Dermis blood vessel endothelial cell (primary cell): ENCODE measurements at places on chromosomes 7 and 10. TPM values are rescaled to one million over a fixed set of nuclear protein-coding genes. Genes with fewer than 3 reads are reported as not detected.

The TAS2R41 gene
- total RNA-seq, result not detected in 2 replicates

The LBX1 gene
- not detected in 2 replicates for total RNA-seq

The PLAC9 gene
- 0.60 and 0.68 TPM in 2 replicates for total RNA-seq

The TFR2 gene
- total RNA-seq, result 0.68 and 0.70 TPM in 2 replicates

The TBRG4 gene
- 55.1 and 78.6 TPM in 2 replicates for total RNA-seq

The TBX20 gene
- total RNA-seq, result not detected in 2 replicates

The EEPD1 gene
- 1.3 and 5.1 TPM in 2 replicates for total RNA-seq

The KLF14 gene
- total RNA-seq, result under 0.01 TPM in 1 of 2 replicates, not detected in the other

The TMEM213 gene
- total RNA-seq, result not detected in 2 replicates

The SPAG6 gene
- not detected in 2 replicates for total RNA-seq

The MNX1 gene
- not detected in 2 replicates for total RNA-seq

The VGF gene
- not detected in 2 replicates for total RNA-seq

The CRHR2 gene
- not detected in 2 replicates for total RNA-seq

The TMEM176B gene
- not detected in 2 replicates for total RNA-seq

The COL17A1 gene
- 0.34 and 0.84 TPM in 2 replicates for total RNA-seq

The UCN3 gene
- not detected in 2 replicates for total RNA-seq

The FZD8 gene
- 25.6 and 30.5 TPM in 2 replicates for total RNA-seq

The DPCD gene
- total RNA-seq, result 22.4 and 28.1 TPM in 2 replicates

The DNAJC12 gene
- total RNA-seq, result 3.9 and 4.1 TPM in 2 replicates

The DBNL gene
- 153 and 182 TPM in 2 replicates for total RNA-seq

The DGKB gene
- total RNA-seq, result not detected in 2 replicates

The PRPS1L1 gene
- total RNA-seq, result 0.14 TPM in 1 of 2 replicates, not detected in the other

The LRIT1 gene
- not detected in 2 replicates for total RNA-seq

The ASB10 gene
- total RNA-seq, result not detected in 2 replicates

The SLC29A4 gene
- total RNA-seq, result 1.0 and 2.7 TPM in 2 replicates

The TMEM178B gene
- 0.09 and 0.34 TPM in 2 replicates for total RNA-seq
